ENCODE measurements at places on chromosomes 6 and 20.

DNA sequence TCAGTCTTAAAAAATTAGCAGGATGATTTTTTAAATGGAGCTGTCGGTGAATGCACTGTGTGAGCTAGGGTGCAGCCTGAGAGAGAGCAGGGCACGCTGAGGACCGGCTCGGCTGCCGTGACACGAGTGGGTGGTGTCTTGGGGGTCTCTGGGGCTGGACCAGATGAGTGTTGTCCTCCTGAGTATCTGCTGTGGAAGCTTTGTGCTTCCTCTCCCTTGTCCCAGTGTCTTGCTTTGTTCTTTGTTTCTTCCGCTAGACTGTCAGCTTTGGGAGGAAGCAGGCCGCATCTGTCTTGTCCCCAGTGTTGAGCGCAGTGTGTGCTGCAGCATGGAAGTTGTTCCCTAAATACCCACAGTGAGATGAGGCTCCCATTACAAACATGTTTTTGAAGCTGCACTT, 89.4 kb downstream of the RTN4IP1 start:
- DNase-seq, result no peak

- no peak for DNase-seq
Measured at GRCh38 chr6:89555806-89556205, 82.7 kb downstream of the LYRM2 start.

- DNase-seq, result no peak
Measured at GRCh38 chr20:63462244-63462643, 10.2 kb downstream of the KCNQ2 start.

DNA sequence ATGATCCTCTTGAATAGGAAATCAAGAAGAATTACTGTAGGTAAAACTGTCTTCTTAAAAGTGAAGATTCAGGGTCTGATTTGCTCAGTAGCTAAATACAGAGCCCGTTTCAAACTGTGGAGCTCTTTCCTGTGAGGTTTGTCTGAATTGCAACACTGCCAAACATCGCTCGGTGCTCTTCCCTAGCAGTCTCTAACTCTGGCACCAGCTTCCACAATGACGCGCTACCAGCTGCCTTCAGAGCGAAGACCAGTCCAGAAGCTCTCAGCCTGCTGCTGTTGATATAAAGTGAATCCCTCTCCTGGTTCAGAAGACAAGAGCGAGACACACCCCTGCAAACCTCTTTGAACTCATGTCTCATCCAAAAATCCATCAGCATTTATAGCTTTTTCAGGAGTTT, 447.0 kb downstream of the LMBRD1 start:
- peak; percentile 82 for DNase-seq

DNA sequence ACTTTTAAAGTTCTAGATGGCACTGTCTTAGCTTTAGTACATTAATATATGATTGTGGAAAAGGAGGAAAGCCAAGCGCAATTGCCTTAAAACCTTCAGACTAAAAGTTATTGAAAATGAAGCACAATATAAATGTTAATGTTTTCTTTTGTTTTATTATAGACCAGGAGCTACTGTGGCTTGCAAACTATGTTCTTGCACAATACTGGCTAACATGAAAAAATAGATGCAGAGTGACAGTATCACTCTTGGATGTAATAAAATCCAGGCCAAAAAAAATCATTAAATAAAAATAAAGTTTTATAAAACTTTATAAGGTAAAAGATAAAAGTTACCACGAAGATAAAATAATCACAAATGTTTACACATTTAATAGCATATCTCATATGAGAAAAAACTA, 18.3 kb upstream of the PLN start:
- DNase-seq, result no peak

DNA sequence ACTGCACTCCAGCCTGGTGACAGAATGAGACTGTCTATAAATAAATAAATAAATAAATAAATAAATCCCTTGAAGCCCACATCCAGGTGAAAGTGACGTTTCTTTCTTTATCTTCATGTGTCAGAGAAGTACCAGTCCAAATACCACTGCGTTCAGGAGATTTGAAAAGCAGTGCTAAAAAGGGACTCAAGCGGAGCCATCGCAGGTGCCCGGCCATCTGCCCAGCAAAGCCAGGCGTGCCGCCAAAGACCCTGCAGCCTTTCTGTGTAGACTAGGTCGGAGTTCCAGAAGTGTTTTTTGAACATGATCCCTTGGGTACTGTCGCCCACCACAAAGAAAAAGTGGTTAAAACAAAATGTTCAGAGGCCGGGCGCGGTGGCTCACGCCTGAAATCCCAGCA, 65.7 kb upstream of the CEP85L start:
- no peak for DNase-seq

DNA sequence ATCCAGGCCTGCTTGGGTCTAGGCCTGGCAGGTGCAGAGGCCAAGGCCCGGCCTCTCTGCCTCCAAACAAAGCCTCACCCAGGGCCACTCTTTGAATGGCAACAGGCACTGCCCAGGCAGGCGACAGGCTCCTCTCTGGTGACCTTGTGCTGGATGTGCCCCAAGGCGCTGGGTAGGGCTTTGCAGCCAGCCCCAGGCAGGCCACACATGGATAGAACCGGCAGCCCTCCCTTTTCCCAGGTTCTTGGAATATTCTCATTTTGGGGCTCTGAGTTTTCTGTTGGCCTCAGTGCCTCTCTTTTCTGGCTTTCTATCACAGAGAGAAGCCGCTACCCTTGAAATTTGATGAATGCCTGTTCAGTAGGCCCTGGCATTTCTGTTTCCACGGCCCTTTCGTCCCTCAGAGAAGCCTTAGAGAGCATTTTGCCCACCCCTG, 18.9 kb downstream of the PKIG start:
- DNase-seq, result peak; percentile 63

DNA sequence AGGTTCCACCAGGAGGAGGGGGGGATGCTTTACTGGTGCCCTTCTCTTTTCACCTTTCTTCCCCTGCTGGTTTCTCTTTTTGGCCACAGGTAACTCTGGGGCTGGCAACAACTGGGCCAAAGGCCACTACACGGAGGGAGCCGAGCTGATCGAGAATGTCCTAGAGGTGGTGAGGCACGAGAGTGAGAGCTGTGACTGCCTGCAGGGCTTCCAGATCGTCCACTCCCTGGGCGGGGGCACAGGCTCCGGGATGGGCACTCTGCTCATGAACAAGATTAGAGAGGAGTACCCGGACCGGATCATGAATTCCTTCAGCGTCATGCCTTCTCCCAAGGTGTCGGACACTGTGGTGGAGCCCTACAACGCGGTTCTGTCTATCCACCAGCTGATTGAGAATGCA, 4.4 kb downstream of the TUBB1 start:
- no peak for DNase-seq

- no peak for DNase-seq
Measured at GRCh38 chr20:4978050-4978918, 23.0 kb downstream of the SLC23A2 start.

DNA sequence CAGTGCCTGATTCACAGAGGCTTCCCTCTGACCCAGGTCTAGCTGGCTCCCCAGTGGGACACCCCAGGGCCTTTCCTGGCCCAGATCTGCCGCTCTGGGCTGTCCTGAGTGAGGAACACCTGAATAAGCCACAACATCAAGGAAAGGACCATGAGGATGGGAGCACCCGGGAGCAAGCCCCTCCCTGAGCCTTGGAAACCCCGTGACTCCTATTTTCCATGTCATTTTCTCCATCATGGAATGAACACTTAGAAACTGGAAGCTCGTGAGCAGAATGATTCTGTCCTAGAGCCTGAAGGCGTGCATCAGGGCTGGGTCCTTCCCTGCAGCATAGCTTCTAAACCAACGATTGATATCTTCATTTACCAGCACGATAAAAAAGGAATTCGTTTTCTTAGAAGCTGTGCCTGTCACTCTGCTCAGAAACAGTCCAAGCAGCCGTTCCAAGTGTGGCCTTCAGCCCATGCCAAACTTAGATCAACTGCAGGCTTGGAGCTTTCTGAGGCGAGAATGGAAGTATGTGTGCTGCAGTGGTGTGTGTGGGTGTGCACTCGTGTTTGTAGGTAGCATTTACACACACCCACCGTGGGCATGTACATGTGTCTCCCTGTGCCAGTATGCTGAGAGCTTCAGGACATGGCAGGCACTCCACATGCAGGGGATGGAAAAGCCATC, 83.2 kb upstream of the FOXC1 start:
- DNase-seq, result peak; percentile 82

GRCh38 chr6:166589337-166589731, 2.9 kb upstream of the RAMACL start:
- DNase-seq, result no peak

- DNase-seq, result no peak
Measured at GRCh38 chr6:147870506-147871110, 362.1 kb downstream of the SAMD5 start.

GRCh38 chr6:51303338-51303737, 484.7 kb downstream of the TFAP2B start:
- DNase-seq, result no peak

GRCh38 chr6:90982051-90982450, 395.2 kb upstream of the MAP3K7 start:
- DNase-seq, result no peak

DNA sequence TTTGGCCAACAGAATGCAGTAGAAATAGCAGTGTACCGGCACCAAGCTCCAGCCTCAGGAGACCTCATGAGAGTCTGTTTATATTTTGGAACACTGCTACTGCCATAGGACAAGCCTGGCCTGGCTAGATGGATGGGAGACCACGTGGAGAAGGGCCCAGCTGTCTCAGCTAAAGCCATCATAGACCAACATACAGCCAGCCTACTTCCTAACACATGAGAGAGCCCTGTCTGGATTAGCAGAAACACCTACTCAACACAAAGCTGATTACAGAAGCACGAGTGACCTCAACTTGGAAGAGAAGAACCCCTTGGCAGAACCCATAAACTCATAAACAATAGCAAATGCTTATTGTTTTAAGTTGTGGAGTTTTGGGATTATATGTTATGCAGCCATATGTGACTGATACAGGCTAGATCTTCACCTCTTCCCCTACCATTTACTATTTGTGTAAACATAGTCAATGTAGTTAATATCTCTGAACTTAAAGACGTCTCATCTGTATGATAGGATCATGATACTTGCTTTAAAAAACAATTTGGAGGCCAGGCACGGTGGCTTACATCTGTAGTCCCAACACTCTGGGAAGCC, 199.4 kb upstream of the ZNF217 start:
- no peak for DNase-seq

GRCh38 chr20:38125157-38126056, 39.7 kb downstream of the TGM2 start:
- DNase-seq, result peak; percentile 67

DNA sequence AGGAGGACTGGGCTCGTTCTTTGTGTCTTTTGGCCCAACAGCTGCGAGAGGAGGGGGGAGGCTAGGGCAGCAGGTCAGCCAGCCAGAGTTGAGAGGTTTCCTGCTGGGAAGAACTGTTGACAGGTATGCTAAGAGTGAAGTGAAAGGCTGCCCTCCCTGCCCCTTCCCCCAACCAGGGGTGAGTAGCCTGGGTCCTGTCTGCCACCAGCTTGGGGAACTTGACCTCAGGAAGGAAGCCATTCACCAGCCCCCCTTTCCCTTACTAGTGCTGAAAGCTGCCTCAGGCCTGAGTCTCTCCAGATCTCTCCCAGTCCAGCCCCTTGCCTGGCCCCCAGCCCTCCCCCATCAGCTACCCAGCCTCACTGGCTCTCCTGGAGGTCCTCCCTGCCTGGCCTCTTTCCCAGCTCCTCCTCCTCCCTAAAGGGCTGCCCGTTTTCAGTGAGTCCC, 20.7 kb upstream of the ZNF76 start:
- DNase-seq, result peak; percentile 60

GRCh38 chr6:141437685-141438084, 695.0 kb upstream of the GJE1 start:
- no peak for DNase-seq

GRCh38 chr6:45171380-45171779, 156.8 kb upstream of the RUNX2 start:
- DNase-seq, result no peak

- no peak for DNase-seq
Measured at GRCh38 chr6:131519670-131520436, 53.2 kb upstream of the ARG1 start.

DNA sequence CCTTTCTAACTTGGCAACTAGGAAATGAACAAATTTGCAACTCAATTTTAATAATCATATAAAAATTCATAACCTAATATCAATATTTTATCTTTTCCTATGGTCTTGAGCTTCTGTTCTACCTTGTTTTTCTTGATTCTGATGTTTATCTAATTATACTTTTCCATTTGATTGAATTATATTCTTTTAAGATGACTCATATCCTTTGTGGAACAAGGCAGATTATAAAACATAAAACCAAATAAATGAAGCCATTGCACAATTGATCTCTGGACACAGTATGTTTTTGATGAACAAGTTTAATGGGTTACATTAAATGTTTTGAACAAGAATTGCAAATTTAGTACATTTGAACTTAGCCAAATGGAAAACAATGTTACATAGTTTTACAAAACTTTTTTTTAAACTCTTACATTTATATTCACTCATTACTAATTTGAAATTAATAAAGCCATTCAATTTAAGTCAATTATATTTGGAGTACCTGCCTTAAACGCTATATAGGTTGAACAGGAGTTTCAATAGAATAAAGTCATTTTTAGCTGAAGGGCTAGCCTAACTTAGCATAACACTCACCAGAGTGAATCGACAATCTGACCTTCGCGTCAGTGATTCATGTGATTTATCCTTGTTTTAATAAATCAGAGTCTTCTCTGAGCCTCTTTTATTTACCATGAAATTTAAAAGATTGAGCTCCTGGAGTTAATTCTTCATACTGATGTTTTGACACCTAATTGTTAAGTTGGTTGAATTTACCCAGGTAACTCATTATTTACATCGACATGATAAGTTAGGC, 3.8 kb downstream of the NCOA7 start:
- no peak for DNase-seq

DNA sequence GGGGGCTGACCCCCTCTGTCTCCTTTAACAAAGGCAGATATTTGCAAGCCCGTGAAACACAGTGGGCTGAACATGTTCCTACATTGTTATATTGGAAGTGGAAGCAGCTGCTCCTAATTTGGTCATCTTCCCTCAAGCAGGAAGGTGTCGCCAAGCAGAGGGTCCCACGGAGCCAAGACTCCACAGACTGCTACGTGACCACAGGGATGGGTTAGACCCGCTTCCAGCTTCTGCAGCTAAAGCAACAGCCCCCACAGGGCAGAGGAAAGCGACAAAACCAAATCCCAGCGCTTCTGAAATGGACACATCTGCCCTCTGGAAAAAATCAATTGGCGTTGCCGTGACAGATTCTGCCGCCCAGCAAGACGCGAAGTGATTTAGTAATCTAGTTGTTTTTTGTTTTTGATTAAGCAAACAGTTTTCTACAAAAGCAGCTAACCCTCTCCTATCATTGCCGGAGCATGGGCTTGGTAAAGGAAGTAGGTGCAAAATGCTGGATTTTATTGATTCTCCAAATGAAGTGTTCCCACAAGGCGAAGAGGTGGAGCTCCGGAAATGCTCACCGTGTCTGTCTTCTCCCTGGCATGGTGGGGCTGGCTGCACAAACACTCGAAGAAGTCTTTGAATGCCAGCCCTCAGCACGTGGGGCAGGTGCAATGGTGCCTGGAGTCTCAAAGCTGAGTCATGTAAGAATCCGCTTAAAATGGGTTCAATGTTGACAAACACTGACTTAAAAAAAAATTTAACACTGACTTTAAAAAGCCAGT, 79.4 kb upstream of the FRMD1 start:
- no peak for DNase-seq

GRCh38 chr20:58922036-58922435, 59.0 kb upstream of the NELFCD start:
- DNase-seq, result no peak

- DNase-seq, result no peak
Measured at GRCh38 chr20:49790077-49790798, 22.4 kb upstream of the SLC9A8 start.
